A549 treated with RU486 at 1 μM for 4 hours (cell line): ENCODE measurements at places on chromosomes 1 and 21. TPM values are rescaled to one million over a fixed set of nuclear protein-coding genes. Genes with fewer than 3 reads are reported as not detected.

The MR1 gene
- 6.4 to 8.4 TPM (median 6.7 TPM) in 5 replicates for total RNA-seq

The SPRR3 gene
- total RNA-seq = not detected in 5 replicates

The CHI3L2 gene
- 0.15 to 0.64 TPM (median 0.41 TPM) in 4 of 5 replicates, not detected in the other for total RNA-seq

The TEKT2 gene
- not detected in 5 replicates for total RNA-seq

The LRRC3 gene
- 1.0 to 2.1 TPM (median 1.6 TPM) in 5 replicates for total RNA-seq

The PLA2G2A gene
- total RNA-seq = not detected in 5 replicates
